ENCODE measurements at places on chromosomes 7 and 10.

- DNase-seq: no peak
Measured at GRCh38 chr7:29337546-29338116, 143.1 kb downstream of the CHN2 start.

GRCh38 chr7:77157446-77157845, 35.0 kb downstream of the CCDC146 start:
- DNase-seq: no peak

GRCh38 chr7:149822353-149822943, 15.7 kb upstream of the ZNF862 start:
- DNase-seq: no peak

GRCh38 chr10:113455947-113456346, 96.9 kb upstream of the HABP2 start:
- no peak for DNase-seq

DNA sequence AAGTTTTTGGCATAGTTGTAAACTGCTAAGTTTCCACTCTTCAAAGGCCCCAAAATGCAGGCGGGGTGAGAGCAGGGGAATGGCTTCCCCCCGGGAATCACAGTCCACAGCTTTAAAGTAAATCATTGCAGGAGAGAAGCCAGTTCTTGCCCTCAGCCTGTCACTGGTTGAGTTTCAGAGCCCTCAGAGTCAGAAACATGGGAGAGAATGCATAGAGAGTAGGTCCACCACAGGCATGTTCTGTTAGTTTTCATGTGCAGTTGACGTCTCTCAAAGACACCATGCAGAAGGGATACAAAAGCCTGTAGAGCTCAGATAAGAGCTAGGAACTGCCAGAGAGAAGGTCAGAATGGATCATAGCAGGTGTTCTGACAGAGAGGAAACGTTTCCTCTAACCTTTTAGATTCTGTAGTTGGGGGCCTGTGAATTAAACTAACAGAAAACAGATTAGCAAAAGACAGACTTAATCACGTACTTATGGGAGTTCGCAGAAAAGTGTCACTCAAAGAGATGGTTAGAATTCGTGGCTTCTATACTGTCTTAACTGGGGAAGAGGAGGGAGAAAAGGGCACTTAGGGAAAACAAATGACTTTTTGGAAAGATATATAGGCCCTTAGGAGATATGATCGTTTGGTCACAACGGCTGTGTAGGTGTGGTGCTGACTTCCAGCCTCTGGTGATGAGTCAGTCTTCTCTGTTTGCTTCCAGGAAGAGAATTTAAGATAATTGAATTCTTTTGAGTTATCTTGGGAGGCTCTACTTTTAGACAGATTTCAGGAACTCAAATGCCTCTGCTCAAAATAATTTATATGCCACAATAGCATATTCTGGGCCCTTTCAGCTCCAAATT, 48.0 kb upstream of the MSRB2 start:
- no peak for DNase-seq

GRCh38 chr10:30160271-30160982, 101.0 kb upstream of the JCAD start:
- no peak for DNase-seq

DNA sequence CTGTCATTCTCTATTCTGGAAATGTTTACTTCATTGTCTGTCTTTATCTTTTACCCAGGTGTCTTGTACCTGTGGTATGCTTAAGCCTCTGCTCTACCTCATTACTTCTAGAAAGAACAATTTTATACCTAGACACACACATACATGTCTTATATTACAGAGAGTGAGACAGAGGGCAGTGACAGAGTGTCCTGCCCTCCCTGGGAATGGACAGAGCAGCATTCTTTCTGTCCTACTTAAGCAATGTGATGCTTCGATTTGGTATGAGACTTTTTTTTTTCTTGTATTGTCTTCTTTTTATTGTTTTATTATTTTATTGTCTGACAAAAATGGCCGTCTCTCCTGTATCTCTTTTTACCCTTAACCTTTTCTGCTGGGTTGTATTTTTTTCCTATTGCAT, 286.1 kb downstream of the EXOC4 start:
- no peak for DNase-seq

GRCh38 chr7:103987451-103987850, 2.0 kb downstream of the RELN start:
- peak; percentile 14 for DNase-seq

DNA sequence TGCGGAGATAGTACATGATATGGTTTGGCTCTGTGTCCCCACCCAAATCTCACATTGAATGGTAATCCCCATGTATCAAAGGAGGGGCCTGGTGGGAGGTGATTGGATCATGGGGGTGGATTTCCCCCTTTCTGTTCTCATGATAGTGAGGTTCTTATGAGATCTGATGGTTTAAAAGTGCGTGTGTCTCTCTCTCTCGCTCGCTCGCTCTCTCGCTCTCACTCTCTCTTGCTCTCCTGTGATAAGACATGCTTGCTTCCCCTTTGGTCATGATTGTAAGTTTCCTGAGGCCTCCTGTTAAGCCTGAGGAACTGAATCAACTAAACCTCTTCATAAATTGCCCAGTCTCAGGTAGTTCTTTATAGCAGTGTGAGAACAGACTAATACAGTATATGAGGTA, 171.9 kb downstream of the NSUN6 start:
- DNase-seq: no peak

DNA sequence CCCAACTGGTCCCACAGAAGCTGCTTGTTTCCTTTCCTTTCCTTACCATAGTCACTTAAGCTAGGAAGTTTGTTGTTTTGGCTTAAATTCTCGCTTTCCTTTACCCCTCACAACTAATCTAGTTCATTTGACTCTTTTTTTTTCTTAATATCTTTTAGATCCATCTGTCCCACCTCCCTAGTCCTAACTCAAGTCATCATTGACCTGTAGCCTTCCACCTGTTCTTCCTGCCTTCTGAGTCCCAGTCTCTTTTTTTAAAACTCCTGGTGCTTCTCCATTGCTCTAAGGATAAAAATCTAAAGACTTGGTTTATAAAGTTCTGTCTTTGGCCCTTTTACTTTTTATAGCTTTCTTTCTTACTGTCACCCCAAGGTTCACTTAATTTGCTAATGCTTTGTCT, 47.6 kb downstream of the RALA start:
- DNase-seq: no peak

GRCh38 chr7:31114593-31115343, 62.7 kb downstream of the ADCYAP1R1 start:
- peak; percentile 29 for DNase-seq

- DNase-seq: no peak
Measured at GRCh38 chr7:135389971-135390370, 119.9 kb downstream of the CNOT4 start.

DNA sequence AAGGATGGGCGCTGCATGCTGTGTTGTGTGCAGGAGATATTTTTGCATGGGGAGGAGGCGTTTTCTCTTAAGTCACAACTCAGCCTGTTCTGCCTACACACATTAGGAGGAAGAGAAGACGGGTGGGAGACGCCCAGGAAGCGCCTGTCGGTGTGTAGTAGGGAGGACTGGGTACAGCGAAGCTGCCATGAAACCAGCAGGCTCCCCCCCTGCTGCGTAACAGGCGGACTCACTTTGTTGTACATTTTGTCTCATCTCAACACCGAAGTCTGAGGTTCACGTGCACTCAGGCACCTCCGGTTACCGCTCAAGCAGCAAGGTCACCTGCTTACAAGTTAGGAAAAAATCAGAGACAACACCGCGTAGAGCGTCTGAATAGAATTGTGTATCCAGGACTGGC, 56.3 kb downstream of the CRTAC1 start:
- no peak for DNase-seq

DNA sequence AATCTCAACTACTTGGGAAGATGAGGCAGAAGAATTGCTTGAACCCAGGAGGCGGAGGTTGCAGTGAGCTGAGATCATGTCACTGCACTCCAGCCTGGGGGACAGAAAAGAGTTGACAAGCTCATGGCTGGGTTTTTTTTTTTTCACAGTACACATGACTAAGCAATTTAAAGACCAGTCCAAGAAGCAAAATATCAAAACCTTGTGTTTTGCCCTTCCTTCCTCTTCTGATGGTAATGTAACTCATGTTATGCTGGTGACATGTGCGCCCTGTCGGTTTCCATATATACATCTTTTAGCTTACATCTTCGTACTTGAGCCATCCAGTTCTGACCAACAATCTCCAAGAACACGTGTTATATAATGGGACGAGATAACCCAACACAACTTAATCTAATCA, 237.7 kb upstream of the PLXDC2 start:
- no peak for DNase-seq

- no peak for DNase-seq
Measured at GRCh38 chr7:30744075-30744417, 7.9 kb upstream of the INMT start.

DNA sequence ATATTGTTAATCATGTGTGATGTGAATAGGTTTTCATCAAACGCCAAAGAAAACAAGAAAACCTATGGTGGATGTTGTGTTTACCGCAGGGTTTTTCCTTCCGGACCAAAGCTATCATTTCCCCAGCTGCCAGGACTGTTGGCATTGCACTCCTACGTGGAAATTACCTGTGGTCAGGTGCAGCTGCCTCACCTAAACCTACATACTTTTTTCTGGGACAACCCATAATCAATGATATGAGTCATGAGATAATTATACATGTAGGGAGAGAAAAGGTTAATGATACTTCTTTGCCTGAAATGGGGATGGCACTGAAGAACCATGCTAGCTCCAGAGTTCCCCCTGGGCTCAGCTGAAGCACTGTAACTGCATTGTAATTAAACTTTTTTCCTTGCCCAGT, 223.6 kb upstream of the SEMA3E start:
- DNase-seq: no peak

- DNase-seq: peak; percentile 80
Measured at GRCh38 chr10:96863922-96864543, 31.9 kb downstream of the LCOR start.

GRCh38 chr10:68597407-68597806, 37.3 kb downstream of the TET1 start:
- DNase-seq: no peak

DNA sequence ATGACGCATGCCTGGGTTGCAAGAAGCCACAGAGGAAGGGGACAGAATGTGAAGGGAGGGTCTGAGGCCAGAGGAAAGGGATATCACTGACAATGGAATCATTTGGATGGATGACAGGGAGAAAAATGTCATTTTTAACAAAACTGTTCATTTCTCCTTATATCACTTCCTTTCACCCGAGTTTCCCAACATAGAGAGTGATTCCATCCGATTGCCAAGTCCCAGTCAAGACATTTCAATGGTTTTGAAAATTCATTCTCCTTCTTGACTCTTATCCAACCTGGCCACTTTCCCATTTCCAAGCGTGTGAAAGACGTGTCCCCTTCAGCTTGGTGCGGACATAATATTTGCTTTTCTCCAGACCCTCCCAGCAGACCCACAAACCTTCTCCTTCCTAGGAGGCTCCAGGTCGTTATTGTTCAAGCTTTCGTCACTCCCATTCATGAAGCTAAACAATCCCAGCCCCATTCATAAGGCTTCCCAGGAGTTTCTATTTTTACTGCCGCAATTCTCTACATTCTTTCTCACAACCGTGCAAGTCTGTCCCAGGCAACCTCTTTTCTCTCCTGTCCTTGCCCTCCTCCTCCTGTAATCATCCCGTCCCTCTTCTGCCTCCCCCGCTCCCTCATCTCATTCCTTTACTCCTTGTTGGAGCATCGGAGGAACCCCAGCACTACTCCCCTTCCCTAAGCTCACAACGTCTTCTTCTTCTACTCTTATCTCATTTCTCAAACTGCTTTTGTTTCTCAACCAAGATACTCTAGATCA, 301.3 kb upstream of the KLF6 start:
- no peak for DNase-seq

- no peak for DNase-seq
Measured at GRCh38 chr10:119689016-119689580, 36.8 kb upstream of the INPP5F start.

GRCh38 chr7:19121977-19122588, 4.6 kb upstream of the TWIST1 start:
- peak; percentile 35 for DNase-seq

DNA sequence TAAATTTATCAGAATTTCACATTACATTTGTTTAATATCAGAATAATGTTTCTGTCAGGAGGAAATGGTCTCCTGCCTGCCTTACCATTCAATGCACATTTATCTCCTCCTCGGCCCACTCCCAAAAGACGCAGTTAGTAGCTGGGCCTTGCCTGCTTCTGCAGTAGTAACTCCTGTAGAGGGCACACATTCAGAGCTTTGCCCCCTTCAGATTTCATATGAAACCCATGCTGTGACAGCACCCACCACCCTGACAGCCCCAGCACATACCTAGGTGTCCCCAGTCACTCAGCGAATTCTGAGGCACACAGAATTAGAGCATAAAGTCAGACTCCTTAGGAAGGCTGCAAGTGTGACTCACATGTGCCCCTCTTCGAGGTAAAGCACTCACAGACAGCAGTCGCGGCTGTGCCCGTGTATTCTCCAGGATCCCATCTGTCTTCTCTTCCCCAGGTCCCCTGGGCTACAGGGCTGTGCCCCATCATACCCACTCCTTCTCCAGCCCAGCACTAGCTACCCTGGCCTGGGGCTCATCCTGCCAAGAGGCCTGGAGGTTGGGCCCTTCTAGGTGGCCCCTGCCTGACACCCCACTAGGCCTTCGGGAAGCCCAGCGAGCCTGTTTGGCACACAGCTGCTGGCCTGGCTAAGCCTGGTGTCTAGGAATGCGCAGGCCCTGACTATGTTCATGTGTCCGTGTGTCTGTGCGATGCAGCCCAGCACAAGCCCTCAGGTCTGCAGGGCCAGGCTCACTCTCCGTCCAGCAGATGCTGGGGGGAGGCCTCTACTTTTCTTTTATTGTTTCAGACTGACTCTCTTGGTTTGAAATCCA, 4.7 kb upstream of the DEPP1 start:
- DNase-seq: no peak

GRCh38 chr7:51014811-51015210, 232.1 kb upstream of the GRB10 start:
- DNase-seq: no peak

DNA sequence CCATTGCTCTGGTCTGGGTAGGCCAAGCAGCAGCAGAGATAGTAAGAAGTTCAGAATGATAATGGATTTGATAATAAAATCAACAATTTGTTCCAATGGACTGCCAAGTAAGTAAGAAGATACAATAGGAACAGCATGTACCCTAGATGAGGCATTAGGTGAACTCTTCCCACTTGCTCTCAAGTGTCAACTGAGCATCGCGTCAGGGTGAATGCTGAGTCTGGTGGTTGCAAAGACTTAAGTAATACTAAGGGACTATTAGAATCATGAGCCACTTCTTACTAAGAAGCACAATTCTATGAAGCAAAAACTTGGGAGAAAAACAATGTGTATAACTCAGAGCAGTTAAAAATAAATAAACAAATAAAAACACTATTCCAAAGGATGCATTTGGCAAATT, 54.5 kb downstream of the LRRN3 start:
- no peak for DNase-seq

DNA sequence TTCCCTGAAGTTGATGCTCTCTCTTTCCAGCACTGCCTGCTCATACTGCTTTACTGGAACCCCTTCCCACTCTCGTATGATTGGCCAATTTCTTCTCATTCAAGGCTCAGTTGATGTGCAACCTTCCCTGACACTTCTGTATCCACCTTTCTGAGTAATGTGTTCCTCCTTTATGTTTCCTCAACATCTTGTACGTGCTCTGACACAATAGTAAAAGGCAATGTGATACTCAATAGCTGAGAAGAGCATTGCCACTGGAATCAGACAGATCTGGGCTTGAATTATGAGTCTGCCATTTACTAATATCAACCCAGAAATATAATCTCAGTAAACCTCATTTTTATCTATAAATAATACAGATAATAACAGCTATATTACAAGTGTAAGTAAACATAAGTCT, 34.7 kb downstream of the ARL4A start:
- no peak for DNase-seq
